NCI-H82 (cell line): ENCODE measurements at places on chromosomes 6 and 20.
A peak's percentile ranks its signal among the peaks of the same experiment; 100 is the strongest.

GRCh38 chr20:64176971-64177370 lies 12.7 kb downstream of the MYT1 start:
- no peak for DNase-seq

GRCh38 chr6:114707081-114707620 lies 364.3 kb upstream of the HS3ST5 start:
- DNase-seq = no peak

- no peak for DNase-seq
Measured at GRCh38 chr6:113103634-113104361, 753.3 kb upstream of the MARCKS start.

DNA sequence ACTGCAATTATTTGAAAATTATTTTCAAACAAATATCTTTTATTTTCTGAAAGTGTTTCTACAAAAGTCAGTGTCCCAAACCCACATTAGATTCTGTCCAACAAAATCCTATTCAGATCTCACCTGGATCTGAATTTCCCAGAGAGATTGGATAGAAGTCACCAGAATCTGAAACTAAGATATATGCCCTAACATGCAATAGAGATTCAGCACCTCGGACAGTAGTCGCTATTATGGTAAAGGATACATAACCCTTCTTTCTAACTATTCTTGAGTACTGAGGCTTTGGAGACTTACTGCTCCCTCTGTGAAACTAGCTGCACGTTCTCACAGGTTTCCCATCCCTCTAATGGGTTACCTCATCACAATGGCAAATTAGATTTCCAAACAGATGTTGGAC lies 151.4 kb downstream of the ID4 start:
- no peak for DNase-seq

- DNase-seq = peak; percentile 60
Measured at GRCh38 chr20:9359561-9360308, 154.7 kb upstream of the LAMP5 start.

GRCh38 chr6:113763876-113764275 lies 93.3 kb upstream of the MARCKS start:
- DNase-seq = no peak

DNA sequence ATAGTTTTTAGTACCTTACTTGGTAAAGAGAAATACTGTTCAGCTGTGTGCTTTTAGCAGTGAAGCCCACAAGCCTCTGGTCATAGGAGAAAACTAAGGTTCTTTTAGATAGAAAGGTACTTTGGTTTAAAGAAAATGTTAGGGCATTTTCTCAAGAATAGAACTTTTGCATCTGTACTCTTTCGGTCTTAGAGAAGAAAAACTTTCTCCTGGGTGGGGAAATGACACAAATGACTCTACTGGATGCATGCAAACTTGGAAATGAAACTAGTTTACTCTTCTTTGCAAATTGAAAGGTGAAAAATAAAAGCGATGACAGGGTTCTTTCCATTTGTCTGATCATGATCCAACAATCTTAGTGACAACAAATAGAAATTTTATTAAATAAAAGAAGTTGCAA lies 2.1 kb upstream of the TMEM217 start:
- no peak for DNase-seq
